ENCODE measurements at places on chromosomes 12 and 14.

DNA sequence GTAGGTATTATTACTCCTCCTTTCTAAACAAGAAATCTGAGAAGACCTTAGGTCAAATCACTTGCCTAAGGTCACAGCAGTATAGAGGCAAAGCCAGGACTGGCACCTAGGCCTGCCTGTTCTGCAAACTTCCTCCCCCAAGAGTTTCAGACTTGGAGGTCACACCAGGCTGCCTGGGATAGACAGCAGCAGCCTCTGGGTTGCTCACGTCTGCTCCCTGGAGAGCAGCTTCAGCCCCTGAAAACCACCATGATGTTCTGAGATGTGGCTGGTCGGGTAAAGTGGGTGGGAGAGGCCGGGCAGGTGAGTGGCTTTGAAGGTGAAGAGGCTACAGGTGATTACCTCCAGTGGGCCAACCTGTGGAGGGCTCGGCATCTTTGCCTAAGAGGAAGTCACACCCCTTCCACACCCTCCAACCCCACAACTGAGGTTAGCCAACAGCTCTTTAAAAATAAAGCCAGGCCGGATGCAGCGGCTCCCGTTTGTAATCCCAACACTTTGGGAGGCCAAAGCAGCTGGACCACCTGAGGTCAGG is 37.0 kb upstream of the PNMA1 start:
- no peak for DNase-seq

DNA sequence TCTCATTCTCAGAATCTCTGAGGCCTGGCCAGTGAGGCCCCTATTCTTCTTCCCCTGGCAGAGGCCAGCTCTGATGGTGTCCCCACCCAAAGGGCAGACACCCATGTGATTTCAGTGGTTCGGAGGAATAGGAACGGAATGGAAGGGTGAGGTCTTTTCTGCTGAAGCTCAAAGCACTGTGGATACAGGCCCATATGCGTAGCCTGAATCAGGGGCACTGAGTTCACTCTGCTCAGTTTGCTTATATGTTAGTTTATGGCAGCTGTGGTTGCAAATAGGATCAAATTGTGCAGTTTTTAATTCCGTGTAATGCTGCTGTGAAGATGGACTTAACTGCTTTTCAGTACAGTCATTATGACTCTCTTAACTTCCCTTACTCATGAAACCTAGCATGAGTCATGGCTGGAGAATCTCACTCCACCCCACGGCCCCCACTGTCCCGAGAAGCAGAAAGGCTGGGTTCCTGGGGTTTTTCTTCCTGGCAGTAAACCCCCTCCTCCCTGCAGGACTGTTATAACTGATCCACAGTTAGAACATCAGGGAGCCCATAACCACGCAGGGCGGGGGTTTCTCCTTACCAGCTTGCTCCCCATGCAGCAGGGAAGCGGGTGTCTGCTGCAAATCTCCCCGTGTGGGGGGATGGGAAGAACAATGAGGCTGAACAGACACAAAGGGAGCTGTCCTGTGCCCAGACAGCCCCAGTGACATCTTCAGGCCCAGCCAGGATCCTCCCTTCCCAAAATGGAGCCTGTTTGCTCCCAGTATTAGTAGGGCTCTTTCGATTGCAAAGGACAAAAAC is 122.7 kb downstream of the SLC38A6 start:
- no peak for DNase-seq

GRCh38 chr14:64412237-64412636 is 24.1 kb downstream of the MTHFD1 start:
- DNase-seq = no peak

- no peak for DNase-seq
These were observed 64.9 kb upstream of the PCED1B start for GRCh38 chr12:47014474-47014873.

DNA sequence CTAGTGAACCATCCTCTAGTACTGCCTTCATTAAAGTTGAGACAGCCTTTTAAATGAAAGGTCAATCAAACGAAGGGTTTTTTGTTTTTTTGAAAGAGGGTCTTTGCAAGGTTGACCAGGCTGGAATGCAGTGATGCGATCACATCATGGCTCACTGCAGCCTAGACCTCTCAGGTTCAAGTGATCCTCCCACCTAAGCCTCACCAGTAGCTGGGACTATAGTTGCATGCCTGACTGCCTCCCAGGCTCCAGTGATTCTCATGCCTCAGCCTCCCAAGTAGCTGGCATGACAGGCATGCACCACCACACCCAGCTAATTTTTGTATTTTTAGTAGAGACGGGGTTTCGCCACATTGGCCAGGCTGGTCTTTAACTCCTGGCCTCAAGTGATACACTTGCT is 114.6 kb upstream of the SINHCAF start:
- peak; percentile 87 for DNase-seq
